ENCODE measurements at places on chromosomes 3 and 15.

- DNase-seq: no peak
Observed at GRCh38 chr3:32892625-32893598, 58.5 kb upstream of the CCR4 start.

- DNase-seq: no peak
Observed at GRCh38 chr15:63004211-63004610, 38.3 kb upstream of the TPM1 start.

- no peak for DNase-seq
Observed at GRCh38 chr3:7779331-7779730, 722.3 kb upstream of the LMCD1 start.

GRCh38 chr3:38297947-38298711 lies 16.0 kb downstream of the SLC22A14 start:
- no peak for DNase-seq

- no peak for DNase-seq
Observed at GRCh38 chr3:66809595-66809958, 188.5 kb upstream of the KBTBD8 start.

Data from NCI-H1092 (cell line).